Bronchus fibroblast of lung (primary cell): ENCODE measurements at places on chromosomes 1 and 21. TPM values are rescaled to one million over a fixed set of nuclear protein-coding genes. Genes with fewer than 3 reads are reported as not detected.

Gene PRAMEF26
- total RNA-seq: not detected in 2 replicates

Gene OR2AK2
- not detected in 2 replicates for total RNA-seq

Gene ELF3
- under 0.01 and 0.17 TPM in 2 replicates for total RNA-seq

Gene NUDT4B
- total RNA-seq: 10.3 and 11.0 TPM in 2 replicates

Gene SDC3
- 34.8 and 35.5 TPM in 2 replicates for total RNA-seq

Gene CLCA1
- total RNA-seq: not detected in 2 replicates

Gene JAM2
- total RNA-seq: 1.2 and 2.0 TPM in 2 replicates

Gene THEM5
- total RNA-seq: not detected in 2 replicates

Gene CFHR5
- not detected in 2 replicates for total RNA-seq

Gene NCMAP
- not detected in 2 replicates for total RNA-seq

Gene IGSF3
- 0.34 and 0.45 TPM in 2 replicates for total RNA-seq

Gene IFT25
- 33.6 and 34.8 TPM in 2 replicates for total RNA-seq

Gene CHRNB2
- total RNA-seq: under 0.01 TPM in 1 of 2 replicates, not detected in the other

Gene TRAF5
- 2.4 and 2.8 TPM in 2 replicates for total RNA-seq

Gene KRTAP10-2
- total RNA-seq: not detected in 2 replicates

Gene LIPI
- not detected in 2 replicates for total RNA-seq

Gene ADORA1
- total RNA-seq: under 0.01 and 0.45 TPM in 2 replicates

Gene TCHHL1
- not detected in 2 replicates for total RNA-seq

Gene PGBD5
- under 0.01 TPM in 2 replicates for total RNA-seq

Gene PLA2G5
- total RNA-seq: not detected in 2 replicates

Gene SPRR4
- total RNA-seq: not detected in 2 replicates

Gene ST6GALNAC5
- total RNA-seq: 0.15 and 0.34 TPM in 2 replicates

Gene PFDN2
- total RNA-seq: 69.8 and 92.9 TPM in 2 replicates

Gene CFHR2
- not detected in 2 replicates for total RNA-seq
